ENCODE measurements at places on chromosomes 11 and 22.

- no peak for DNase-seq
These were observed 24.5 kb upstream of the BLID start for GRCh38 chr11:122140500-122140899.

GRCh38 chr11:73787051-73787642, 527 bp upstream of the MRPL48 start:
- DNase-seq: no peak

DNA sequence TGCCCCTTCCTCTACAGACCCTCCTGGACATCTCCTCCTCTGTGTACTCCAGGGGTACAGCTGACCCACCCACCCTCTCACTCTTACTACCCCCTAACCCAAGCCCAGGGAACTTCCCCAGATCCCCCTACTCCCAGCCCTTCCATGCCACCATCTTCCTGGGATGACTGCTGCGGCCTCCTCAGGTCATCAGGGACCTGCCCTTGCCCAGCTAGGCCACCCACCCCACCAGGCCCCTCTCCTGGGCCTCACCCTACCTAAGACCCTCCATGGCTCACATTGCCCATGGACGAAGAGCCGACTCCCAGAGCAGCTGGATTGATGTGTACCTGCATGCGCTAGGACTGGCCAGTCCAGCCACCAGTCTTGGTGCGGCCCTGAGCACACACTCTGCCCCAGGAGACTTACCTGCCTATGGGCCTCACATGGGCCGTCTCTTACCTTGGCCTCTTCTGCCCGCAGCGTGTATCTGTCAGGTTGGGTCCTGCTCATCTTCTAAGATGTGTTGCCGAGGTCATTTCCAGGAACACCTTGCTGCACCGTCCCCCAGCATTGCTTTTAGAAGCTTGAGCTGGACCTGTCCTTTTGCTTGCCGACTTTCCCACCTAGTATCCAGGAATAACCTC, 2.0 kb upstream of the CLDN5 start:
- DNase-seq: no peak

DNA sequence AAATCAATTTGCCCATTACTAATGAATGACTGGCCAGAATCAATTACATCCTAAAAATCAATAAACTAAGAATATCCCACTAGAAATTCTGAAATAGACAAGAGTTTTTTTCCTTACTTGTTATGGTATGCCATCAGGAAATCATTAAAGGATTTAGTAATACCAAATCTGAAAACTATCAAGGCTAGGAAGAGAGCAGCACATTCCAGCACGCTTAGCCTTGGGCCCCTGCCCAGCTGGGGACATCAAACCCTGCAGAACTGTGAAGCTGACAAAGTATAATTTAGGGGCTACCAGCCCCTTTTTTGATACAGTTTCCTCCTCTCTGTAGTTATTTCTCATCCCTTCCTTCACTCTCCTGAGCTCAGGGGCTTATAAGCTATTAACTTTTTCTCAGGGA, 247.8 kb upstream of the ZC3H12C start:
- DNase-seq: no peak

DNA sequence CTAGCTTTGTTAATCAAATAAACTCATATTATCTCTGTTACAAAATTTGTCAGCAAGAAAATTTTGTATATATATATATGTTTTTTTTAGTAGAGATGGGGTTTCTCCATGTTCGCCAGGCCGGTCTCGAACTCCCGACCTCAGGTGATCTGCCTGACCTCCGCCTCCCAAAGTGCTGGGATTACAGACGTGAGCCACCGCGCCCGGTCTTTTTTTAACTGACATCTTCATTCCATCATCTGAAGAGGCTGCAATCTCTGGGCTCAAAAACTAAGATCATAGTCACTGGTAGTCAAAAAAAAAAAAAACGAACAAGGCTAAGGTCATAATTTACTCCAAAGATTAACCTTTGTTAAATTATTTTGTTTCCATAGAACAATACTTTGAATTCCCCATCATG, 5.3 kb upstream of the KLHDC7B start:
- DNase-seq: no peak

DNA sequence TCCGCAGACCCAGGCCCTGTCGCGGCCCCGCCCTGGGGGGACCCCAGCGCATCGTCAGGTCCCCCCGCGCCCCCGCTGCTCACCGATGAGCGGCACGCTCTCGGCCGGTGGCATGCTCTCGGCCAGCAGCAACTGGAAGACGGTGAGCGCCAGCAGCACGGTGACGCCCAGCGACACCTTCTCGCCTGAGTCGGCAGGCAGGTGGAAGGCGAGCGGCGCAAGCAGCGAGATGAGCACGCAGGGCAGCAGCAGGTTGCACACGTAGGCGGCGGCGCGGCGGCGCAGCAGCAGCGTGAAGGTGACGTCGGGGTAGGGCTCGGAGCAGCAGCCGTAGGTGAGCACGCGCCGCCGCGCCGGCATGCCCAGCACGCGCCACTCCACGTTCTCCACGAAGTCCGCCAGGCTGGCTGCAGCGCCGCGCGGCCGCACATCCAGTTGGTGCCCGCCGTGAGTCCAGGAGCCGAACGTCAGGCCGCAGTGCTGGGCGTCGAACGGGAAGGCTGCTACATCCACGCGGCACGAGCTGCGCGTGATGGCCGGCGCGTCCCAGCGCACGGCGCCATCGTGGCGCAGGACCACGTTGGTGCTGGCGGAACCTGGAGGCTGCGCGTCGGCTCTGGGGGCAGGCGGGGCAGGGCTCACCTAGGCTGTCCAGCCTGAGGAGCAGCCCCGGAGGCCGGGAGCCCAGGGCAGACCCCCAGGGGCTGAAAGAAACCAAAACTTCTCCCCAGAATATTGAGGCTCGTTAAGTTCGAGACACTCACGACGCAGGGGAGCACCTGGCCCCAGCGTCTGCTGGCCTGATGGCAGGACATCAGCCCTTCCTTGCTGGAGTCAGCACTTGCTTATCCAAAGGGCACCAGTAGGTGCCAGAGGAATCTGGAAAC, 3.8 kb downstream of the CHRNA10 start:
- no peak for DNase-seq

DNA sequence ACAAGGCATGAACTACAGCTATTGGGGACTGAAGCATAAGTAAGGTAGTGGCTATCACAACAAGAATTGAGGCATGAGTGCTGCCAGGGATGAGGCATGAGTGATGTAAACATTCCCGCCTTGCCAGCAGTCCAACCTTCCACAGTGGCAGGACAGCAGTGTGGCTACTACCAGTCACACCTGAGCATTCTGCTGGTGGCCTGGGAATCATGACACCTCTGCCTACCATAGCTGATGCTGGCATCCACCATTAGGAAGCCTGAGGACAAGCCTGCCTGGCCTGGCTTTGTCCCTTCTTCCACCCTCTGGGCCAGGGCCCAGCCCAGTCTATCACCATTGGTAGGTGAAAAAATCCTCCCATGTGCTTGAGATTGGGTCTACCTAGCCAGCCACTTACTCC, 712.8 kb upstream of the CCDC90B start:
- DNase-seq: no peak
